ENCODE measurements at places on chromosomes 11 and 22.

- peak; percentile 56 for DNase-seq
These were observed 61.5 kb upstream of the EED start for GRCh38 chr11:86182976-86183584.

GRCh38 chr22:25187469-25187868 is 12.2 kb upstream of the CRYBB3 start:
- no peak for DNase-seq

DNA sequence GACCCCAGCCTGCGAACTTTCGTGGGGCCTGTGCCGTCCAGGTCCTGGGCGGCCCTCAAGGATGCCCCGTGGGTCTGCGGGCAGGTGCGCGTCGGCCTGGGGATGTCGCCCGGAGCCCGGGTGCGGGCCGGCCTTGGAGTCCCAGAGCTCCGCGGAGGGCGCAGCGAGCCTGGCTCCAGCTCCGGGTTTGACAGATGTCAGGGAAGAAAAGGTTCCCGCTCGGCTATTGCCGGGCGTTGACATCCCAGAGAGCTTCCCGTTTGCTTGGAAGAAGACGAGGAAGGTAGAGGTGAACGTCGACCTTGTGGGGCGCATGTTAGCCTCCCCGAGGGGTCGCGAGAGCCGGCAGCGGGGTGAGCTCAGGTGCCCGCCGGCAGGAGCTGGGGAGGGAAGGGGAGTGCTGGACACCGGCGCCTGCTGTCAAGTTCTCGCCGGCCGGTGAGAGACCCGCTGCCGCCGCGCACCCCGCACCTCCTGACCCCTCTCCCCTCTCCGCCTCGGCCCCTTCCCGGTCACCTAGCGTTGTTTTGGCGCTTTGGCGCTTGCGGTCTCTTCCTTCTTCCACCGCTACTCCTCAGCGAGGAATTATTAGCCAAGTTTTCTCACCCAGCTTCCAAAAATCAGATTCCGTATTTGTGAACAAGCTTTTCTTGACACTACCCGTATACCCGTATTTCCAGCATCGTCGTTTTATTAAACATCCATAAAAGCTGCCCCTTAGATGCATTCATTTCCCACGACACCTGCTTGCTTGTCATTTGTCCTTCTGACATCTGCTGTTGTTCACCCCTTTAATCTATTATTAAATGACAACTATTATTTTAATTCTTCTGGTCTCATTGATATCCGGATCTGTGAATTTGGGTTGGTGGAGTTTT is 1.3 kb downstream of the BMAL1 start:
- DNase-seq, result peak; percentile 9

DNA sequence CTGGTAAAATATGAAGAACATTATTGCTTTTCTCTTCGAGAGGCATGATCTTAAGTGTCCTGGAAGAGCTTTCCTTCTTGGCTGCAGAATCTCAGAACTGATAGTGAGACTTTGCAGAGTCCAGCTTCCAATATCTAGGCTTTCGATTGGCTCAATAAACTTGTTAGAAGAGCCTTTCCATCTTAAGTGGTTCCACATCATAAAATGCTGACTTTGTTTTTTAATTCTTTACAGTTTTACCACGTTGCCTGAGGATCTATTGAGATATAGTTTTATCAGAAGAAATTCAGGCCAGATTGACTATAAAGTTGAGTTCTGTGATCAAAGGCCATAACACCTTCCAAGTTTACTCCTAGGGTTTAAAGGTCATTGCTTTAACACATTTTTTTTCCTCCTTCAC is 15.6 kb upstream of the DNAJB7 start:
- no peak for DNase-seq

DNA sequence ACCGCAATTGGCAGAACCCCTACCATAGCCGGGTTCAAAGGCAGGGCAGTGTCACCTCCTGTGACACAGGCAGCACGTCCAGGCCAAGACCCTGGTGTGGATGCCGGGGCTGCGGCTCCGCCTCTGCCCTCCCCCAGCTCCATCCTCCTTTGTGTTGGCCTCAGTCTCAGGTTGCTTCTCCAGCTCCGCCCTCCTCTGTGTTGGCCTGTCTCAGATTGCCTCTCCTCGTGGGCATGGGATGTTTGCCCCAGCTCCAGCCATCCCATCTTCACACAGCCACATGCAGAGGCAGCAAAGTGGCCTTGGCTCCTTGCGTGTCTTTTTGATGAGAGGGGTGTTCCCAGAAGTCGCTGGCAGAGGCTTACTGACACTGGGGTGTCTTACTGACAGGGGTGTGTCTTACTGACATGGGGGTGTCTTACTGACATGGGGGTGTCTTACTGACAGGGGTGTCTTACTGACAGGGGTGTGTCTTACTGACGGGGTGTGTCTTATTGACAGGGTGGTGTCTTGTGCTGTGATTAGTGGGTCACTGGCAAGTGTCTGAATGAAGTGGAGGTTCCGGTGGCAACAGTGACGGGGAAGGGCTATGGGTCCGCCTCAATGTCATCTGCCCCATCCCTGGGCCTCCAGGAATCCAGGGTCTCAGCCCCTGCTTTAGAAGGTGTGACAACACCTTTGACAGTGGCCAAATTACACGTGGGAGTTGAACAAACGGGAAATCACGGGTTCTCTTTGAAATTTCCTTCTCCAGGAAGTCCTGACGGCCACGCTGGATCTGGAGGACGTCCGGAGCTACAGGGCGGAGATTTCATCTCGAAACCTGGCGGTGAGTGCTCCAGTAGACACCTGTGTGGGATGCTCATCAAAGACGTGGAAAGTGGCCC is 24.9 kb downstream of the NADSYN1 start:
- DNase-seq, result no peak

GRCh38 chr22:49111085-49111484 is 716.6 kb downstream of the BRD1 start:
- DNase-seq, result no peak
